ENCODE measurements at places on chromosomes 6 and 20. TPM values are rescaled to one million over a fixed set of nuclear protein-coding genes. Genes with fewer than 3 reads are reported as not detected.

Gene LRRC73
- not detected for total RNA-seq

Gene BMP7
- total RNA-seq, result 4.8 TPM

Gene HDDC2
- 125 TPM for total RNA-seq

Gene BNIP5
- total RNA-seq, result not detected

Gene FNDC11
- not detected for total RNA-seq

Gene LTA
- not detected for total RNA-seq

Gene FILIP1
- 0.03 TPM for total RNA-seq

Gene MEI4
- not detected for total RNA-seq

Gene DHX35
- 17.9 TPM for total RNA-seq

Gene COL21A1
- total RNA-seq, result not detected

Gene FOXS1
- 0.07 TPM for total RNA-seq

Gene SYCP2
- 0.16 TPM for total RNA-seq

Gene HMGCLL1
- not detected for total RNA-seq

Gene BPIFA2
- not detected for total RNA-seq

Gene BPIFB2
- not detected for total RNA-seq

Gene OPN5
- total RNA-seq, result not detected

Gene PROCR
- total RNA-seq, result 53.8 TPM

Gene RAE1
- total RNA-seq, result 85.5 TPM

Gene CST3
- total RNA-seq, result 148 TPM

Gene MAS1
- not detected for total RNA-seq

Gene GINS1
- 12.7 TPM for total RNA-seq

Gene PBOV1
- total RNA-seq, result not detected

Gene LPA
- not detected for total RNA-seq

Gene MMP24
- total RNA-seq, result 52.3 TPM

Gene DNMT3B
- total RNA-seq, result 6.6 TPM

Gene ECT2L
- total RNA-seq, result not detected

Gene HLA-DQA2
- total RNA-seq, result not detected

Gene LINC00237
- not detected for total RNA-seq

Gene USP49
- total RNA-seq, result 1.1 TPM

Gene SIRPD
- not detected for total RNA-seq

Gene TINAG
- total RNA-seq, result not detected

Gene RHAG
- total RNA-seq, result not detected
